ENCODE measurements at places on chromosomes 12 and 14. TPM values are rescaled to one million over a fixed set of nuclear protein-coding genes. Genes with fewer than 3 reads are reported as not detected.

Gene SRRM4
- total RNA-seq, result not detected

Gene SMOC1
- total RNA-seq, result not detected

Gene TCL1B
- not detected for total RNA-seq

Gene MMP19
- total RNA-seq, result 22.2 TPM

Gene MYF6
- total RNA-seq, result not detected

Gene AICDA
- not detected for total RNA-seq

Gene CD63
- 895 TPM for total RNA-seq

Gene RTL1
- total RNA-seq, result not detected

Gene FAM90A1
- total RNA-seq, result not detected

Gene STYK1
- 0.30 TPM for total RNA-seq

Gene P2RX7
- total RNA-seq, result 8.4 TPM

Gene CCDC196
- total RNA-seq, result not detected

Gene PTGER2
- 10.5 TPM for total RNA-seq

Gene ZFHX2
- total RNA-seq, result 5.3 TPM

Gene HEBP1
- 68.4 TPM for total RNA-seq

Gene PTPN6
- total RNA-seq, result 126 TPM

Gene SIX6
- not detected for total RNA-seq

Gene SDR9C7
- not detected for total RNA-seq

Gene SMIM41
- 25.1 TPM for total RNA-seq

Gene NR1H4
- total RNA-seq, result not detected

Gene RPL10L
- not detected for total RNA-seq

Gene MANSC1
- 17.6 TPM for total RNA-seq

Gene CIDEB
- total RNA-seq, result 14.8 TPM

Gene PRR4
- total RNA-seq, result 2.2 TPM

Gene CD163L1
- 4.5 TPM for total RNA-seq

Gene TMCC3
- total RNA-seq, result 11.2 TPM

Gene CFAP54
- 48.8 TPM for total RNA-seq

Gene GLS2
- total RNA-seq, result 6.5 TPM

Gene RPGRIP1
- 0.60 TPM for total RNA-seq

Gene KLHL33
- total RNA-seq, result not detected

Gene LMO3
- 169 TPM for total RNA-seq

Gene ITGA7
- 30.4 TPM for total RNA-seq

Gene OAS1
- total RNA-seq, result 20.1 TPM

Gene YAF2
- 44.0 TPM for total RNA-seq

Gene VDR
- total RNA-seq, result 41.1 TPM

Gene TDRD9
- 3.1 TPM for total RNA-seq

Gene FOXG1
- not detected for total RNA-seq

Gene KCNJ8
- 32.2 TPM for total RNA-seq

Gene TOMM20L
- total RNA-seq, result not detected

All from upper lobe of left lung (tissue), 6 donors.